ENCODE measurements at places on chromosomes 2 and 18. TPM values are rescaled to one million over a fixed set of nuclear protein-coding genes. Genes with fewer than 3 reads are reported as not detected.

- no peak for DNase-seq
These were observed 569.8 kb downstream of the ARHGAP15 start for GRCh38 chr2:143698888-143699570.

DNA sequence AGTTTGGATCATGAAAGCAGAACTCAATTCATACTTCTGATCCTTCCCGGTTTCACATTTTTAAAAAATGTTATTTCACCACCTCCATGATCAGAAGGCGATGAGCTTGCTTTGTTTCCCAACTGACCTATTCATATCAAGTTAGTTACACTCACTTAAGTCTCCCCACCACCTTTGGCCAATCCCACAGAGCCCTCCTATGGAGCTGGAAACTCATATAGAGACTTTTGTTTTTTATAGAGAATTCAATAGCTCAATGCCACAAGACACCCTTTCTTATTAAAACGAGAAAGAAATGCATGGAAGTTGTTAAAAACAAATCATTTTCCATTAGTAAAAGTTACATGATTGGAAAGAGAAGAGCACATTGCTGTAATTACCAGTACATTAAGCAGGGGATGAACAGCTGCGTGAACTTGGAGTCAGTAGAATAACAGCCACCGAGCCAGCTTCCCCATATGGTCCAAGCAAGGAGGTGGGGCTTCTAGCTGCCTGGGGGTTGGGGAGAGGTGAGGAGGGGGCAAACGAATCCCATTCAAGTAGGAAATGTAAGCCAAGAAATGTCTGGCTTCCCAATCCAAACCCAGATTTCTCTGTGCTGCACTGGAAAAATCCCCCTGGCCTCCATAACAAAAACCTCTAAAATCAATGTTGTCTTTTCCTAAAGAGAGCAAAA lies 614.5 kb downstream of the IRS1 start:
- DNase-seq, result no peak

DNA sequence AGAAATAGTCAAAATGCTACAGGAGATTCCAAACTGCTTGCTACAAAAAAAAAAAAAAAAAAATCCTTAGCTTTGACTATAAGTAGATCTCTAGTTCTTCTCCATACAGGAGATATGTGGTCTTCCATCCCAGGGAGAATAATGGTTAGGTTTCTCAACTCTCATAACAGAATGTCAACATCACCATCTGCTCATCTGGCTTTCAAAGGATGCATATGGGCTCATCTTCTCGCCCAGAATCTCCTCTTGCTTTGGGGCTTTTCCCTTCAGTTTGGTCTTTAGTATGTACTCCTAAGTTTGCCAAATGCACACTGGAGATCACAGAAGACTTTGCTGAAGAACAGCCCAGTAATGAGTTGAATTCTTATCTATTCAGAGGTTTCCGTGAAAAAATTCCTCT lies 240.7 kb downstream of the NRXN1 start:
- no peak for DNase-seq

DNA sequence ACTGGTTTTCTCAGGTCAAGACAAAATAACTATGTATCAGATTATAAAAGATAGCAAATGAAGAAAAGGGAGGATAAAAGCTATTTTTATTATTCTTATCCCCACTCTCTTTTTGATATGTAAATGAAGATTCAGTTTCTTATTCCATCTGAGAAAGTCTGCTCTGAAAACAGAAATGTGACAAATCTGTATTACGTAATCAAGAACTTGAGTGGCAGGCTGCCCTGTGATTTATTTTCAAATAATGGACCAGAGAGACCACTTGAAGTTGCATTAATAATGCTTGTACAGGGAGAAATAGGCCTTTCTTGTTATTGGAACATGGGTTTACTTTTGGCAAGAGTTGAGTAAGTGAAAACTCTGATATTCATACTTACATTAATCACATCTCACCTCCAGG lies 727.4 kb downstream of the DPP10 start:
- no peak for DNase-seq

- DNase-seq, result no peak
These were observed 34.6 kb upstream of the RAB1A start for GRCh38 chr2:65164426-65164891.

- no peak for DNase-seq
These were observed 11.0 kb upstream of the PLB1 start for GRCh38 chr2:28484835-28485234.

- DNase-seq, result no peak
These were observed 125.3 kb downstream of the SH3RF3 start for GRCh38 chr2:109254174-109254904.

- no peak for DNase-seq
These were observed 272.4 kb upstream of the DPP10 start for GRCh38 chr2:114170070-114170469.

GRCh38 chr2:106065268-106065982 lies 128.7 kb downstream of the UXS1 start:
- no peak for DNase-seq

- no peak for DNase-seq
These were observed 759.9 kb upstream of the HS6ST1 start for GRCh38 chr2:129078548-129078947.

- peak; percentile 55 for DNase-seq
These were observed 48.5 kb downstream of the SERPINB7 start for GRCh38 chr18:63823516-63824219.

DNA sequence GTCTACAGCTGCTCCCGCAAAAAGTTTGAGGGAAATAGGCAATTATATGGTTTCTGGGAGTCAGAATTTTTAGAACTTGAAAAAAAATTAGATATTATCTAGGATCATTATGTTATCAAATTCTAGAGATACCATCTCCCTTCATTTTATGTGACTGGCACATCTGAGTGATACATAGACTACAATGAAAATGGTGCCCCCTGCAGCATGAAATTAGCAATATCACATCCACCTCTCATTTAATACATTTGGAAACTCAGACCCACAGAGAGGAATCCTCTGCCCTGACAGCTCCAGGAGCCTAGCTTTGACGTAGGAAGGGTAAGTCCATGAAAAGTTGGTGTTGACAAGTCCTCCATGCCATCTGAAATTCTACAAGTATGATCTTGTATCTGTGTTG lies 381.6 kb downstream of the SUCLG1 start:
- DNase-seq, result no peak

GRCh38 chr2:218217360-218218267 lies 625 bp downstream of the ARPC2 start:
- DNase-seq, result peak; percentile 19

DNA sequence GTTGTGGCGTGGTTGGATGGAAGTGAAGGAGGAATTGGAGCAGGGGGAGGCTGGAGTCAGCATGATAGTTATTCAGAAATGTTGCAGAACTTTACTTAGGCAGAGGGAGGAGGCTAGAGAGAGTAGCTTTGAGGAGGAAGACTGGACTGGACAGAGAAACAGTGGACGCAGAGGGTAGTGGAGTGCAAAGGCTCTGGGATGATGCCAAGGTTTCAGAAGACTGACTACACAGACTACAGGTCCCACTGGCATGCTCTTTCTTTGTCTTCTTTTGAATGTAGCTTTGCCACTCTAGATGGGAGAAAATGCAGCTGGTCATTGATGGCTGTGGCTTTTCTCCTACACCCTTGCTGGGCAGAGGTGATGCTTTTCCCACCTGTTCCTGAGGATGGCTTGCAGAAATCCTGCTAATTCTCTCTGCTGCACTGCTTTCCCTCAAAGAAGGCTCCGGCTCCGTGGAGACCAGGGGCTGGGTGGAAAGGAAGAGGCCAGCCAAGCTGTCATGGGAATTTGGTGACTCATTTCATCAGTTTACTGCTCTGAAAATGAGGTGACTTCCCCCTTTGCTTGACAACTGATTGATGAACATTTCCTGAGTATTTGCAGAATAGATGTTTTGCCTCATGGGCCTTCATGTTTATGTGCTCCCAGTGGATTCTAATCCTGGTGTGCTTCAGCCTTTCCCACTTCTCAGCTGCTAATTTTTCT lies 42.4 kb downstream of the MEIS1 start:
- no peak for DNase-seq

DNA sequence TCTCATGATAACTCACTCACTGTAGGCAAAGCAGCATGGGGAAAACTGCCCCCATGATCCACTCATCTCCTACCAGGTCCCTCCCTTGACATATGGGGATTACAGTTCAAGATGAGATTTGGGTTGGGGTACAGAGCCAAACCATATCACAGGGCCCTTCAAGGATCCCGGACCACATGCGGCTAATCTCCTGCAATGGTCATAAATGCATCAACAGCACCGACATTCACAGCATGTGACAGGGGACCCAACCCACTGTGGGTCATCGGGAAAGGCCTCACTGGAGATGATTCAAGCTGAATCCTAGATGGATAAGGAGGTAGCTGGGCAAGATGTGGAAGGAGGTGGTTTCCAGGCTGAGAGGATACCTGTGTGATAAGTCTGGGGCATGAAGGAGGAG lies 129.4 kb downstream of the MYO5B start:
- no peak for DNase-seq

DNA sequence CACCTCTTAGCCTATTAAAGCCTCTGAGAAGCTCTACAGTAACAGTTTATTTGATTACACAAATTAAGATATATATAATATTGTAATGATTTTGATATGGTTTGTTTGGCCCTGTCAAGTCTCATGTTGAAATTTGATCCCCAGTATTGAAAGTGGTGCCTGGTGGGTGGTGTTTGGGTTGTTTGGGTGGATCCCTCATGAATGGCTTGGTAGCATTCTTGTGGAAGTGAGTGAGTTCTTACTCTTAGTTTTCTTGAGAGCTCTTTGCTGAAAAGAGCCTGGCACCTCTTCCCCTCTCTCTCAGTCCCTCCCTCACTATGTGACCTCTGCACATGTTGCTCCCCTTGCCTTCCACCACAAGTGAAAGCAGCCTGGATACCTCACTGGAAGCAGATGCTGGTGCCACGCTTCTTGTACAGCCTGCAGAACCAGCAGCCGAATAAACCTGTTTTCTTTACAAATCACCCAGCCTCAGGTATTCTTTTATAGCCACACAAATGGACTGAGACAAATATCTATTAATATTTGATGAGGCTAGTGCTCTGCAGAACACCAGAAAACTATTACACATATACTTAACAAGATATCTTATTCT lies 52.8 kb downstream of the SLC4A10 start:
- DNase-seq, result no peak

DNA sequence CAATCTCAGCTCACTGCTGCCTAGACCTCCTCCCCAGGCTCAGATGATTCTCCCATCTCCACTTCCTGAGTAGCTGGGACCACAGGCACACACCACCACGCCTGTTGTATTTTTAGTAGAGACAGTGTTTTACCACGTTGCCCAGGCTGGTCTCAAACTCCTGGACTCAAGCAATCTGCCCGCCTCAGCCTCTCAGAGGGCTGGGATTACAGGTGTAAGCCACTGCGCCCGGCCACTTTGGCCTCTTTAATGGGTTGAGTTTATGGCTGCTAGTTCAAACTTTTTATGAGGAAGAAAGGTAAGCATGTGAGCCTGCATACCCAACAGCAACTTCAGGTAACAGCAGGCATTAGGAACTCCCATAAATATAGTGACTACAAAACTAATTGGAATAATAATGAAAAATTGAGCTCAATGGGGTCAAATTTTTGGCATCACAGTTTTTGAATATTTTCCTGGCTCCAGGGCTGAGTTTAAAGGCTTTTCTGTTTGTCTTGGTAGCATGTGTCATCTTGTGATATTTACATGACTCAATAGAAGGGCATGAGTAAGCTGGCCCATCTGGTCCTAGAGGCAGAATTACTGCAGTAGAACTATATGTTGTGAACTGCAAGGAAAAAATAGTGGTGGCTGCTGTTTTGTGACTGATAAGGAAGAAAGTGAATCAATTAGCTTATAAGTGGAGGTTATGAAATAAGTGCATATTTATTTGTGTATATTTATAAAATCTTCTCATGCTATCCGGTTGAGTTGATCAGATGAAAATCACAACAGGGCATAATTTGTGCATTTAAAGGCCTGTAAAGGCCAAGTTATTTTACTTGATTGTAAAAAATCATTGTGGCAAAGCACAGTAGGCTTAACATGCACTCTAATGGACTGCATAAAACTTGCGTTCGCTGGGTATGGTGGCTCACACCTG lies 24.8 kb downstream of the GALM start:
- no peak for DNase-seq

DNA sequence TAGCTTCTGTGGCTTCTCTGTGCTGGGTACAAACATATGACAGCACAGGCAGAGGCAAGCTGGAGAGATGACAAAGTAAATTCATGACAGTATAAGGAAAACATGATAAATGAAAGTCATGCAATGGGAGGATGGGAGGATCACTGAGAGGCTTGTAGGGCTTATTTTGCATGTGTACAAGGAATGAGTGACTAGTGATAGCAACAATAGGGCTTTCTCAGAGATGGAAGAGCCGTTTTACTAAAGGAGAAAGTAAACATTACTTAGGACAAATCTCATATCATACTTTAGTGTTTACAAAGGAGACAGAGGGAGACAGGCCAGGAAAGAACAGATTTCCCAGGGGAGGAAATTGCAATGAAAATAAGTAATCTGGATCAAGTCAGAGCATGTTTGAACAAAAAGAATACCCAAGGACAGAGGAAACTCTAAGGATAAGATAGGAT lies 82.5 kb upstream of the RBMS1 start:
- no peak for DNase-seq

DNA sequence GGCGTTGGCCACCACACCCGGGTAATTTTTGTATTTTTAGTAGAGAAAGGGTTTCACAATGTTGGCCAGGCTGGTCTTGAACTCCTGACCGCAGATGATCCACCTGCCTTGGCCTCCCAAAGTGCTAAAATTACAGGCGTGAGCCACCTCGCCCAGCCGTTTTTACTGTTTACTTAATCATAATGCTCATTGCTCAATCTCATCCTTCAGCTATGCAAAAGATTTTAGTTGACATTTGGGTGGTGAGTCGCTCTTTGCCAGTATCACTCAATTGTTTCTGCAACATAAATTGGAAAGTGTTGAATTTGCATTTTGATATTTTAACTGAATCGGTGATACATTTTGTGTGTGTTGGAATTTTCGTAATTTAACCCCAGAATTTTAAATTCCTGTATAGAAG lies 7.8 kb upstream of the ZNF532 start:
- no peak for DNase-seq

GRCh38 chr2:176138923-176139660 lies 9.6 kb downstream of the HOXD8 start:
- DNase-seq, result no peak

GRCh38 chr2:118857677-118858484 lies 10.4 kb upstream of the EN1 start:
- no peak for DNase-seq

- no peak for DNase-seq
These were observed 90.6 kb downstream of the USP34 start for GRCh38 chr2:61380056-61380881.

Gene DLGAP1
- total RNA-seq, result 1.7 TPM

Gene PDE11A
- not detected for total RNA-seq

Gene LGALSL
- total RNA-seq, result 13.8 TPM

Gene HNMT
- total RNA-seq, result 41.2 TPM

Gene SKA1
- not detected for total RNA-seq

Gene ZNF385B
- 2.8 TPM for total RNA-seq

Gene IL1R2
- 3.6 TPM for total RNA-seq

Gene NCKAP5
- 5.1 TPM for total RNA-seq

Gene PDIA6
- total RNA-seq, result 61.4 TPM
